Smooth muscle cell of the brain vasculature (primary cell): ENCODE measurements at places on chromosomes 6 and 20.

GRCh38 chr20:57104113-57104512 lies 162.3 kb downstream of the BMP7 start:
- no peak for DNase-seq

DNA sequence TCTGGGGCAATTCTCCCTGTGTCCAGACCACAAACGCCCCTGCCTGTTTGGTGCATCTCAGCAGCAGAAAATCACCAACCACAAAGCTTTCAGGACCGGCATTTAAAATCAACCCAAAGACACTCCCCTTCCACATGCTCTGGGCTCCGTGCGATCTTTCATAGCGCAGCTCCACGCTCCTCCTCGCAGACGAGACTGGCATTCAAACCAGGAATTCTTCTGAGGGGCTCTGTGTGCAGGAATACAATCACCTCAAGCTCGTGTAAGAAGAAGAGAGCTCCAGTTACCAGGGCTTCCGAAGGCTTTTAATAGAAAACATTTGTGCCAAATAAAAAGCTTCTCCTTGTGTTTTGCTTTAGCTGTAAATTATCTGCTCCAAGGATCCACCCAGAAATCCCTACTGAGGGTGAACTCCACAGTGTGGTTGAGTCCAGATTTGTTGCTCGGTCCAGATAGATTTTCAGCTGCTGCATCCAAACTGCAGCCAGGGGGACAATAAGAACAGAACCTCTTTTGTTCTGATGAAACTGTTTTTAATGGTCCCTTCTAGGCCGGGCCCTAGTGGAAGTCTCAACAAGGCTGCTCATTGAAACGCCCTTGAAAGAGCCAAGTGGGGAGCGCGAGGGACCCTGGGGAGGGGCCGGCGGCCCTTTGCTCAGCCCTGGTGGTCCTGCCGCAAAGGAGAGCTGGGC lies 16.4 kb upstream of the BMP7 start:
- DNase-seq = no peak

- no peak for DNase-seq
Measured at GRCh38 chr6:3822747-3823445, 26.3 kb upstream of the FAM50B start.

DNA sequence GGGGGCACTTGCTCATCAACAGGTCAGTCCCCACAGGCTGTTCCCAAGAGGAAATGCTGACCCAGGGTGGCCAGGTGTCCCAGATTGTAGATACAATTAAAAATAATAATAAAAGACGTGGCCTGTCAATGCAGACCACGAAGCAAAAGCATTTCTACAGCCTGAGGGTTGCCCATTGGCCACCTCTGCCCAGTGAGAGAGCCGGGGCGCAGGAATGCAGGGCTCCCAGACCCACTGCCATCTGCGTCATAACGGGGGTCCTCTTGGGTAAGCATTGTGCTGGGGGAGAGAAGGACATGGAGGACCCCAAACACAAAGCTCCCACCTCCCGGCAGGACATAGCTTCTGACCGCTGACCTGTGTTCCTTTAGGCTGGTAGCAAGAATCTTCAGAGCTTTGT lies 22.9 kb upstream of the AFDN start:
- DNase-seq = no peak

DNA sequence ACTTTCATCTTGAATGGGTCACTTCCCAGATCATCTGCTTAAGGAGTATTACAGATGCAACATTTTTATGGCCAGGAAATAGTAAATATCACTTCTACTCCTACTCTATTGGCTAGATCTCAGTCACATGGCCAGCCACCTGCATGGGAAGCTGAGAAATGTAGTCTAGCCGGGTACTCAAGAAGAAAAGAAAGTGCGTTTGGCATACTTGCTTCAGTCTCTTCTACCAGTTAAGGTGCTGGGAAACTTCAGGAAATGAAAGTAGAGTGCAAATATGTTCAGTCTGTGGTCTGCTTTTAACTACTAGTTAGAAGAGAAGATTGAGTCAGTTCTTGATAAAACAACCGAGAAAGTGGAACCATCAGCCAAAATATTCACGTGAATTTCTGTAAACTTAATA lies 129.2 kb downstream of the PDSS2 start:
- DNase-seq = no peak

- no peak for DNase-seq
Measured at GRCh38 chr6:137715589-137716045, 151.4 kb upstream of the TNFAIP3 start.

DNA sequence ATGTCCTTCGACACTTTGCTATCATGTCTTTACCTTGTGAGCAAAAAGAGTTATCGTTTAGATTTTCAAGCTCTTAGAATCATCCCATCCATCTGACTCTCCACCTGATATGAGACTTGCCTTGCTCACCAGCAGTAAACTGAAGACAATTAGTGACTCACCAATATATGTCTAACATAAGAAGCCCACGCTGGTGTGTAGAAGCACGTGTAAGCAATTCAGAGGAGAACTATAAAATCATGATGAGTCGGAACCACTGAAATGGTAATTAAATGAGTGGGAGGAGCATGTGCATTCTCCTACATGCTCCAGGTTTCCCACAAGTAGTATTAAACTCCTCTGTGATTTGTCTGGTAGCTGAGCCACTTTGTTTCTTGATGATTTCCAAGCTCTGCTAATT lies 181.6 kb upstream of the RNF217 start:
- DNase-seq = no peak

DNA sequence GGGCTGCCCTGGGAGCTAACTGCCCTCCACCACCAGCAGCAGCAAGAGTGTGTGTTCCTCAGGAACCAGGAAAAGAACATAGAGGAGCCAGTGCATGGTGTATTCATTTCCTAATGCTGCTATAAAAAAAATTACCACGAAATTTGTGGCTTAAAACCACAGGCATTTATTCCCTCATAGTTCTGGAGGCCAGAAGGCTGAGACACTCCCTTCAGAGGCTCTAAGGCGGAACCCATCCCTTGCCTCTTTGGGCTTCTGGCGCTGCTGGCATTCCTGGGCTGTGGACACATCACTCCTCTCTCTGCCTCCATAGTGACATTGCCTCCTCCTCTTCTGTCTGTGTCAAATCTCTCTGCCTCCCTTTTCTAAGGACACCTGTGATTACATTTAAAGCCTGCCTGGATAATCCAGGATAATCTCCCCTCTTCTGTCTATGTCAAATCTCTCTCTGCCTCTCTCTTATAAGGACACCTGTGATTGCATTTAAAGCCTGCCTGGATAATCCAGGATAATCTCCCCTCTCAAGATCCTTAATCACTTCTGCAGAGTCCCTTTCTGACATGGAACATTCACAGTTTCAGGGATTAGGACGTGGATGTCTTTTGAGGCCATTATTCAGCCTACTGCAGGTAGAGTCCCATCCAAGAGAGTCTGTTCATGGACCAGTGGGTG lies 54.7 kb downstream of the NDUFAF5 start:
- no peak for DNase-seq

- no peak for DNase-seq
Measured at GRCh38 chr6:15518057-15518456, 144.8 kb downstream of the DTNBP1 start.

DNA sequence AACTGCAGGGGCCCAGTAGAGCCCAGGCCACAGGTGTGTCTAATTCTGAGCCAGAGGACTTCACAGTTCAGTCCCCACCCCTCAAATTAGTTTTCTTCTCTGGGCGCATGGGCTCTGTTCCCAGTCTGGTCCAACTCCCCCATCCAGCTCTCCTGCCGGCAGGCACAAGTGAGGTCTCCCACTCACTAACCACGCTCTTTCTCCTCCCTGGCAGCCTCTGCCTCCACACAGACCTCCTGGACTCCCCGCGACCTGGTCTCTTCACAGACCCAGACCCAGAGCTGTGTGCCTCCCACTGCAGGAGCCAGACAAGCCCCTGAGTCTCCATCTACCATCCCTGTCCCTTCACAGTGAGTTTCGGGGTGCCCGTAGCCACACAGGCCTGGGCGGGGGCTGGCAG lies 6.2 kb downstream of the NCR2 start:
- no peak for DNase-seq

DNA sequence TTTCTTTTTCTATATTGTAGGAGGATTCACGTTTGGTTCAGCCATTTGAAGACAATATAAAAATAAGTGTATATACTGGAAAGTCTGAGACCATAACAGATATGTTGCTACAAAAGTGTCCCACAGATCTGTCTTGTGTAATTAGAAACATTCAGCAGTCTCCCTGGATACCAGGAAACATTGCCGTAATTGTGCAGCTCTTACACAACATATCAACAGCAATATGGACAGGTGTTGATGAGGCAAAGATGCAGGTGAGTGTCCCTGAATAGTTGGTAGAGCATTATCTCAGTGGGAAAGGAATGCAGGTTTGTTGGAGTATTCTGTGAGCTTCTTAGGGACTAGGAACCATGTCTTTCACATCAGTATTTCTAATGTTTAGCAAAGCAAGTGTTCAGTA lies 18.3 kb upstream of the ADGRF4 start:
- no peak for DNase-seq

- no peak for DNase-seq
Measured at GRCh38 chr6:148242180-148242579, 100.5 kb upstream of the SASH1 start.

DNA sequence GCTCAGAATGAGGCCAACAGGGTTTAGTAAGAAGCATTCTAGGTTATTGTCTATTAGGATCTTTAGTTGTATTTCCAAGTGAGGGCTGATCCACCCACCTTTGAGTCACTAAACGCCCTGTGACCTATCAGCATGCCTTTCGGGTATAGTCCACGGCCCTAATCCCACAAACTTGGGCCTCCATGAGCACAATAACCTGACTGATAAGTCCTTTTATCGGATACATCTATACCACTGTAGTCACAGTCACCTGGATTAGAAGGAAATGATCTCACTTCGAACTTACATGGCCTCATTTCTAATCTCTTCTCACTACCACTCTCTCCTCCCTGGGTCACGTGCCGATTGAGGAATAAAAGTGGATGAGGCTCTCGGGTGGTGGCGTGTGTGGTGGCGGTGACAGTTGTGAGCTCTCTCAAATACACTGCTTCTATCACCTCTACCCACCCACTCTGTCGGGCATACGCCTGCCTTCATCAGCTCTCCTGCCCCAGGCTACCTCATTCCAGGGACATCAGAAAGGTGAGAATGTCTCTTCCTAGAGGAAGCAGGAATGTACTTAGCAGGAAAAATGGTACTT lies 65.2 kb downstream of the TRAM2 start:
- no peak for DNase-seq

GRCh38 chr20:4051413-4052138 lies 36.2 kb upstream of the RNF24 start:
- no peak for DNase-seq

GRCh38 chr6:44432726-44433125 lies 45.2 kb downstream of the CDC5L start:
- no peak for DNase-seq

GRCh38 chr6:155939253-155939652 lies 483.6 kb upstream of the NOX3 start:
- no peak for DNase-seq

DNA sequence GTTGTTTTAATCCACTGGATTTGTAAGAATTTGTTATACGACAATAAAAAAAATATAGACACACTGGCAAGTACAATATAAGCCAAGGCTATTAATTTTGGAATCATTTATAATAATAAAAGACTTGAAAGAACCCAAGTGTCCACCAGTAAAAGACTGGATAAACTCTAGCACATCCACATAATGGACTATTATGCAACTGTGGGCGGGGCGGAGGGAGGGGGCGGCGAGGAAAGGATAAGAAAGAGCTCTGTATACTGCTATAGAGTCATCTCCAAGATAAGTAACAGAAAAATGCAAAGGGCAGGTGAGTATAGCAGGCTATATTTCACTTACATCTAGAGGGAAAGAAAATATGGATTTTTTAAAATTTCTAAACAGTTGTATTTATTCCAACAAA lies 123.3 kb downstream of the TBC1D32 start:
- DNase-seq = no peak

DNA sequence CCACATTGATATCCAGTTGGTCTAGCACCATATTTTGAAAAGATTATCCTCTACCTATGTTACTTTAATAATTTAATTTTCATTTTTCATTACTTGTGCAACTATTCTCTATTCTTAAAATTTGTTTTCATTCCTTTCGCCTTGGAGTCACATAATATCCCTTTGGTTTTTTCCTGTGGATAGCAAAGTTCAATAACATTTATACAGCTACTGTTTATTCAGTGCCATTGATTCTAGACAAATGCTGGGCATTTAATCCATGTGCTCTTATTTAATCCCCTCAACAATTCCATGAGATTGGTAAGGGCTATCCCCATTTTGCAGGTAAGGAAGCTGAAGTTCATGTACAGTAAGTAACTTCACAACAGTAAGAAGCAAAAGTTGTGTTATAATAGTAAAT lies 32.6 kb downstream of the PSMF1 start:
- DNase-seq = no peak

GRCh38 chr6:31197559-31198305 lies 27.2 kb upstream of the POU5F1 start:
- no peak for DNase-seq

- DNase-seq = no peak
Measured at GRCh38 chr6:55576811-55577210, 2.2 kb downstream of the HMGCLL1 start.

GRCh38 chr6:167399051-167399387 lies 74.1 kb downstream of the TTLL2 start:
- no peak for DNase-seq

GRCh38 chr6:129844118-129844891 lies 16.8 kb downstream of the TMEM244 start:
- DNase-seq = no peak

DNA sequence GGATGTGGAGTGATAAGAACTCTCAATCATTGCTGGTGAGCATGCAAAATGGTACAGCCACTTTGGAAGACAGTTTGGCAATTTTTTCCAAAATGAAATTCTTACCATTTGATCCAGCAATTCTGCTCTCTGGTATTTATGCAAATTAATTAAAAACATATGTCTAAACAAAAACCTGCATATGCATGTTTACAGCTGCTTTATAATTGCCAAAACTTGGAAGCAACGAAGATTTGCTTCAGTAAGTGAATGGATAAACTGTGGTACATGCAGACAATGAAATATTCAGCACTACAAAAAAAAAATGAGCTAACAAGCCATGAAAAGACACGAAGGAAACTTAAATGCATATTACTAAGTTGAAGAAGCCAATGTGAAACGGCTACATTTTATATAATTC lies 55.5 kb upstream of the SMLR1 start:
- no peak for DNase-seq

- DNase-seq = no peak
Measured at GRCh38 chr20:48171626-48172356, 386.5 kb upstream of the SULF2 start.

GRCh38 chr6:82436740-82437139 lies 73.1 kb downstream of the TPBG start:
- no peak for DNase-seq

- DNase-seq = no peak
Measured at GRCh38 chr20:59939879-59940128, 301 bp downstream of the PPP1R3D start.

GRCh38 chr6:34486106-34486740 lies 20.3 kb downstream of the PACSIN1 start:
- DNase-seq = no peak
